CD4-positive, alpha-beta memory T cell (primary cell): ENCODE measurements at places on chromosomes 5 and 9. TPM values are rescaled to one million over a fixed set of nuclear protein-coding genes. Genes with fewer than 3 reads are reported as not detected.

- H3K4me3 ChIP-seq, result no peak overlapping the region
- H3K36me3 ChIP-seq, result no peaks in the 10 kb centered on the region
- H3K4me1 ChIP-seq, result no peaks in the 10 kb centered on the region
- no peak for DNase-seq
- H3K27me3 ChIP-seq, result no peaks in the 10 kb centered on the region
- no peak overlapping the region for H3K27ac ChIP-seq
Measured at GRCh38 chr9:134355561-134356279, 29.5 kb downstream of the RXRA start.

GRCh38 chr5:139256820-139257219 is 36.7 kb upstream of the MATR3 start:
- H3K4me1 ChIP-seq, result no peaks in the 10 kb centered on the region
- no peak for DNase-seq
- no peak overlapping the region for H3K4me3 ChIP-seq
- H3K27ac ChIP-seq, result no peak overlapping the region
- no peaks in the 10 kb centered on the region for H3K36me3 ChIP-seq
- no peaks in the 10 kb centered on the region for H3K27me3 ChIP-seq

GRCh38 chr9:94654165-94654894 is 15.0 kb upstream of the FBP1 start:
- no peaks in the 10 kb centered on the region for H3K36me3 ChIP-seq
- no peaks in the 10 kb centered on the region for H3K27me3 ChIP-seq
- H3K4me3 ChIP-seq, result no peak overlapping the region
- no peak for DNase-seq
- H3K4me1 ChIP-seq, result peaks cover 13% of the 10 kb centered on the region

DNA sequence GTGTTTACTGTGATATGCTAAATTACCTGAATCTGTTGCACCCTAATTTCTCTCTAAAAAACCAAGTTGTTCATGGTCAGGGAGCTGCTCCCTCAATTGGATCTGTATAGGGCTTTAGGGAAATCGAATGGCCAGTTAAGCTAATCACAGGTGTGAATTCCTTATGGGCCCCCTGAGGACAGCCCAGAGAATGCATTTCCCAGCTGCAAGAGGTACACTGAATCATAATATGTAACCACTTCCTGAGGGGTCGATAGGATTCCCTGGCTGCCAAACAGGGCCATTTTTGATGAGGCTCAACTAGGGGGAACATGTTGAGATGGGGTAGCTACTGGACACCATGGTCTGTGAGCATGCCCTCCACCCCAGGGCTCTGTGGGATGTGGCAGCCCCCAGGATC is 478.6 kb downstream of the CCDC171 start:
- no peak overlapping the region for H3K4me3 ChIP-seq
- no peak for DNase-seq
- no peaks in the 10 kb centered on the region for H3K27me3 ChIP-seq
- no peaks in the 10 kb centered on the region for H3K4me1 ChIP-seq
- no peaks in the 10 kb centered on the region for H3K36me3 ChIP-seq

DNA sequence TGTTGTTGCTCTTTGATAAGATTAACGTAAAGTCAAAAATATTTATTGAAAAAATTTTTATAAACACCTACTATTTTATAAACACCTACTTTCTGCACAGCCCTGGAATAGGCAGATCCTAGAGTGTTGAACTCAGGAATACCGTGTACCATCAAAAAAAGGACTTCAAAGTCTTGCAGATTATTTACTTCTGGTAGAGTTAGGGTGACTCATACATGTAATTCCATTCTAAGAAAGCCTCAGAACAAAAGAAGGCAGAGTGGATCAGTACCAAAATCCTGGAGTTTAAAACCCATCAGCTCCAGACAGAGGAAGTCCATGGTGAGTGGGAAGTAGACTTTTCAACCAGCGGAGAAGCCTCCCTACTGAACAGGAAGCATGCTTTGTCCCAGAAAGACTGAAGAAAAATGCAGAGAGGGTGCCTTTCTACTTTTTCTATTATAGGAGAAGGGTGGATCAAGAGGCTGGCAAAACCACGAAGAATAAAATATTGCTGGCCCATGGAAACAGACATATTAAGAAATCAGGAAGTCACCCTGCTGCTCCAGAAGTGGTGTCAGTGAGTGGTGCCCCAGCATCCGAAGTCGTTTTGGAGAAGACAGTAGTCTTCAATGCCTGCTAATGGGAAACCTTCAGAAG is 45.1 kb upstream of the DAB2 start:
- H3K27me3 ChIP-seq, result no peaks in the 10 kb centered on the region
- no peak overlapping the region for H3K27ac ChIP-seq
- no peak for DNase-seq
- H3K36me3 ChIP-seq, result no peaks in the 10 kb centered on the region

GRCh38 chr5:132313366-132313765 is 19.2 kb downstream of the SLC22A4 start:
- no peaks in the 10 kb centered on the region for H3K4me1 ChIP-seq
- no peak overlapping the region for H3K27ac ChIP-seq
- no peaks in the 10 kb centered on the region for H3K36me3 ChIP-seq
- no peak for DNase-seq
- no peaks in the 10 kb centered on the region for H3K27me3 ChIP-seq

DNA sequence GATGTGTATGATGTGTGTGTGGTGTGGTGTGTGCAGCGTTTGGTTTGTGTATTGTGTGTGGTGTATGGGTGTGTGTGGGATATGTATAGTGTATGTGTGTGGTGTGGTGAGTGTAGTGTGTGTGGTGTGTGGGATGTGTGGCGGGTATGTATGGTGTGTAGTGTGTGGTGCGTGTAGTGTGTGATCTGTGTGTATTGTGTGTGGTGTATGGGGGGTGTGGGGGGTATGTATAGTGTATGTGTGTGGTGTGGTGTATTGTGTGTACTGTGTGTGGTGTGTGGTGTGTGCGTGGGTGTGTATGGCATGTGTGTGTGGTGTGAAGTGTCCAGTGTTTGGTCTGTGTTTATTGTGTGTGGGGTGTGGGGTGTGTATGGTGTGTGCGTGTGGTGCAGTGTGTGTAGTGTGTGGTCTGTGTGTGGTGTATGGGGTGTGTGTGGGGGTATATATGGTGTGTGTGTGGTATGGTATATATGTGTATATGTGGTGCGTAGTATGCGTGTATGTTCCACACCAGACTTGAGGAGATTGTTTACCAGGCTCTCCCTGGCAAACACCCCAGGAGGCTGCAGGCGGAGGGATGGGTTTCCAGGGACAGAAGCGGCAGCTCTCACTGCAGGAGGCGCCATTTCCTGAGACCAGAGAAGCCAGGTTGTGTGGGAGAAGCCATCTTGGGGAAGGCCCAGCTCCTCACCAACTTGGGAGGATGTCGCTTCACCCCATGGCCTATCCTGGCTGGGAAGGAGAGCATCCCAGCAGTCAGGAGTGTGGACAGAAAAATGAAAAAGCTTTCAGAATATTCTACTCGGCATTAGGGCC is 138.1 kb downstream of the NXNL2 start:
- H3K4me1 ChIP-seq, result no peaks in the 10 kb centered on the region
- H3K4me3 ChIP-seq, result no peak overlapping the region
- no peak for DNase-seq
- no peak overlapping the region for H3K27ac ChIP-seq
- H3K27me3 ChIP-seq, result no peaks in the 10 kb centered on the region

GRCh38 chr5:160262151-160263074 is 33.1 kb downstream of the FABP6 start:
- DNase-seq, result no peak
- H3K27ac ChIP-seq, result no peak overlapping the region
- H3K4me3 ChIP-seq, result no peak overlapping the region
- H3K27me3 ChIP-seq, result no peaks in the 10 kb centered on the region
- H3K36me3 ChIP-seq, result no peaks in the 10 kb centered on the region

DNA sequence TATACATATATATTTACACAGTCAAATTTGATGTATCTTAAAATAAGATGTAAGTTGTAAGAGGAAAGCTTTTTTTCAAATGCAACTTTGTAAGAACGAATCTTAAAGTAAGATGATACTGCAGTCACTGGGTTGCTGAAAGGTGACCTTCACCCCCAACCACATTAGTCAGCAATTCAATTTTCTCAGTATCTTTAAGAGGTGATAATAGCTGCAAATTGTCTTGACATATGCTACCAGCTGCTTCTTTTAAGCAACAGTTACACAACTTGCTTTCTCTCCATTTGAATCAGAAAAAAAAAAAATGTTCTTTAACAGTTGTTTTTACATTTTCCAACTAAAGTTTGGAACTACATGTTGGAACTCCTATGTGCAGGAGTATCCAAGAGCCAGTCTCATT is 246.6 kb upstream of the CCNG1 start:
- no peaks in the 10 kb centered on the region for H3K27me3 ChIP-seq
- H3K27ac ChIP-seq, result no peak overlapping the region
- no peak overlapping the region for H3K4me3 ChIP-seq
- no peaks in the 10 kb centered on the region for H3K36me3 ChIP-seq

- no peak for DNase-seq
- H3K27ac ChIP-seq, result no peak overlapping the region
- H3K4me3 ChIP-seq, result no peak overlapping the region
- H3K36me3 ChIP-seq, result no peaks in the 10 kb centered on the region
- no peaks in the 10 kb centered on the region for H3K4me1 ChIP-seq
Measured at GRCh38 chr9:32716955-32717543, 66.3 kb upstream of the TMEM215 start.

DNA sequence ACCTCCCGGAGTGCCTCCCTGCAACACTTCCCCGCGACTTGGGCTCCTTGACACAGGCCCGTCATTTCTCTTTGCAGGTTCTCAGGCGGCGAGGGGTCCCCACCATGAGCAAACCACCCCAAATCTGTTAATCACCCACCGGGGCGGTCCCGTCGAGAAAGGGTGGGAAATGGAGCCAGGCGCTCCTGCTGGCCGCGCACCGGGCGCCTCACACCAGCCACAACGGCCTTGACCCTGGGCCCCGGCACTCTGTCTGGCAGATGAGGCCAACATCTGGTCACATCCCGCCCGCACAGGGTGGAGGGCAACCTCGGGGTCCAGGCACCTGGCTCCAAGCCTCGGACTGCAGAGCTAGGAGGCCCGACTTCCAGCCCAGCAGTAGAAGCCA is 776 bp upstream of the TERT start:
- H3K4me3 ChIP-seq, result no peak overlapping the region
- H3K36me3 ChIP-seq, result no peaks in the 10 kb centered on the region
- no peak overlapping the region for H3K27ac ChIP-seq
- peaks cover 11% of the 10 kb centered on the region for H3K4me1 ChIP-seq
- no peak for DNase-seq

DNA sequence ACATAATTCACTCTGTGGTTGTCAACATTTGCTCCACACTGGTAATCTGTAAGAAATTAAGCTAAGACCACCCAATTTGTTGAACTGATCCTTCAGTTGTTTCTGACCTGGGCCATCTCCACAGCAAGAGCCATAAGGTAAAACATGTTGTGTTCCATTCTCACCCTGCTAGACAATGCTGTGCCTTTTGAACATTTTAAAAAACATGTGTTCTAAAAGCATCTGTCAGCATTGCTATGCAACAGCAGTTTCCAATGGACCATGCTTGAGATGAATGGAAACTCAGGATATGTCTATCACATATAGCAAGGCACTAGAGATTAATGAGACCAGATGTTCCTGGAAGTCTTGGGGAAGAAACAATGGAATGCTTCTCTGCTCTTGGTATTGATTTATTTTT is 455.1 kb upstream of the RGMB start:
- H3K36me3 ChIP-seq, result no peaks in the 10 kb centered on the region
- no peak overlapping the region for H3K27ac ChIP-seq
- H3K27me3 ChIP-seq, result no peaks in the 10 kb centered on the region
- no peak overlapping the region for H3K4me3 ChIP-seq

DNA sequence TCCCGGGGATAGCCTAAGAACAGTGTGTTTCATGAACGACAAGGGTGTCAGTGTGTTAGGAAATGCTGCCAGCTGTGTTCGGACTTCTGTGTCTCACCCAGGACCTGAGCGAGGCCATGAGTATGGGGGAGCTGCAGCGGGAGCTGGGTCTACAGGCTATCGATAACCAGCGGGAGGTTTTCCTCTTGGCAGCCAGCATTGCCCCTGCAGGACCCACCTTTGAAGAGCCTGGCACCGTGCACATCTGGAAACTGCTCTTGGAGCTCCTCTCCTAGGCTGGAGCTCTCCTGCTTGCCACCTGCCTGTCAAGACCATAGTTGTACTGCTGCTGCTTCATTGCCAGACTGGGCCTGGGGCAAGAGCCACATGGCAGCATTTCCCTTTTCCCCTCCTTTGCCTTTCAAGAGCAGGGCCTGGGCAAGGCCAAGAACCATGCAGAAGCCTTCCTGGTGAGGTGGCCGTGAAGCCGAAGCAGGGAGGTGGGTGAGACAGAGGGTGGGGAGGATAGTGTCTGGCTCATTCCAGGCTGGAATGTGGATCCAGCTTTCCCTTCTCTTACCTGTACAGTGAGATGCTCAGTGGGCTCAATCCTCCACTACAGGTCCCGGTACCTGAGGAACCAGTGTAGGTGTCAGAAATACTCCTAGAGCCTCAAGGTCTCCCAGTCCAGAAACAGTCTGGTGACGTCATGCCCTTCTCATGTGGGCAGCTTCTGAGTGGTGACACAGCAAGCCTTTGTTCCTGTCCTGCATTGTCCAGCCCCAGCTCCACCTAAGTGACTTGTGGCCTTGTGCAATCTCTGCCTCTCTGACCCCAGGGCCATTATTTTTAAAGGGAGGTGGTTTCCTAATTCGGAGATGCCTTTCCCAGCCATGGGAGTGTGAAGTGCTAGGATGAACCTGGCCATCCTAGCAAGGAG is 6.6 kb downstream of the ARL10 start:
- no peak for DNase-seq
- no peaks in the 10 kb centered on the region for H3K27me3 ChIP-seq
- no peak overlapping the region for H3K4me3 ChIP-seq
- no peak overlapping the region for H3K27ac ChIP-seq
- H3K4me1 ChIP-seq, result no peaks in the 10 kb centered on the region

- peaks cover 12% of the 10 kb centered on the region for H3K4me1 ChIP-seq
- H3K27me3 ChIP-seq, result no peaks in the 10 kb centered on the region
- no peak overlapping the region for H3K27ac ChIP-seq
- H3K36me3 ChIP-seq, result no peaks in the 10 kb centered on the region
- no peak overlapping the region for H3K4me3 ChIP-seq
Measured at GRCh38 chr5:154823605-154824004, 26.8 kb downstream of the FAXDC2 start.

DNA sequence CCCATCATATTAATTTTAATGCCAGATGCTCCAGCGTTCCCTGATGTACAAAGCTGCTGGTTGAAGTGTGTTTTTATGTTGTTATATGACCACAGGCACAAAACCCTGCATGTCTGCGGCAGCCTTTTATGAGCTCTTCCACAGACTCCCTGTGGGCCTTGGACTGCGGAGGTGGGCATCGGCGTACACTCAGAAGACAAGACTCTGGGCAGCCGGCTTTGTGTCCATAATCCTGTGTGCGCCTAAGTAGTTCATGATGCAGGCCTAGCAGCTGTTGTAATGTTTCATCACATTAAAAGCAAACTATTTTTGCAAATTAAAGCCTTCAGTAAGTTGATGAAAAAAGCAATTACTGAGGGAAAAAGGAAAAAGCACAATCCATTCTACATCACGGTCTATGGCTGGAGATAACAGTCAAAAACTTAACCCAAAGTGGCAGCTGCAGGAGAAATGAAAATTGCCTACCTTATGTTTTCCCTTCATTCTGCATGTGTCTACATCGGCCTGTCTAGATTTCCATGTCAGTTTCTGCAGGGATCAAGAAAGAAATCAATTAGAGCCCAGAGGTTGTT is 78.8 kb downstream of the SEMA6A start:
- H3K27me3 ChIP-seq, result no peaks in the 10 kb centered on the region
- no peak overlapping the region for H3K27ac ChIP-seq
- no peaks in the 10 kb centered on the region for H3K36me3 ChIP-seq
- no peak overlapping the region for H3K4me3 ChIP-seq

PCDHB12 gene
- not detected for polyA plus RNA-seq

OXCT1 gene
- polyA plus RNA-seq, result 32.1 TPM

CSF1R gene
- polyA plus RNA-seq, result 0.23 TPM

GRM6 gene
- polyA plus RNA-seq, result not detected

IFNK gene
- polyA plus RNA-seq, result not detected

PCDHB4 gene
- not detected for polyA plus RNA-seq

SLC45A2 gene
- polyA plus RNA-seq, result not detected

FOXD4L5 gene
- not detected for polyA plus RNA-seq

ZNF462 gene
- polyA plus RNA-seq, result not detected

GAPVD1 gene
- 45.6 TPM for polyA plus RNA-seq

IRGM gene
- polyA plus RNA-seq, result 3.9 TPM
